ENCODE measurements at places on chromosomes 4 and X. TPM values are rescaled to one million over a fixed set of nuclear protein-coding genes. Genes with fewer than 3 reads are reported as not detected.

ANKRD50 gene
- total RNA-seq = 149 TPM

HSFX3 gene
- not detected for total RNA-seq

LAMTOR3 gene
- total RNA-seq = 68.4 TPM

FGFBP2 gene
- total RNA-seq = 0.74 TPM

UPF3B gene
- total RNA-seq = 3.7 TPM

TMEM156 gene
- 0.74 TPM for total RNA-seq

PDGFRA gene
- 254 TPM for total RNA-seq

NXF2B gene
- not detected for total RNA-seq

DNA sequence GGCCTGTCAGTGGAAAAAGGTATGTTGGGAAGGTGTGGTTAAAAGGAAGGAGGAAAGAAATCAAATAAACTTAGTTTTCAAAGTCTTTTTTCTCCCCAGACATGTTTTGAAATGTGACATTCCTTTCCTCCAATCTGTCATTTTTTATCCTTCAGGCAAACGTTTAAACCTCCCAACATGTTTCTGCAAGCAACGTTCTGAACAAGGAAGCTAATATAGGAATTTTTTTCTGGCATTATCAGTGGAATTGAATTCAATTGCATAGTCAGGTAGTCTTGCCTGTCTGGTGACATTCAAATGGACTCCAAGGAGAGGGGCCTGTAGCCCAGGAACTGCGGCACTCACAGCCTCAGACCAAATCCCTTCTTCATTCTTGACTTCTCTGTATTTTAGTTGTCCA lies 30.0 kb upstream of the RASSF6 start:
- no peak for DNase-seq

DNA sequence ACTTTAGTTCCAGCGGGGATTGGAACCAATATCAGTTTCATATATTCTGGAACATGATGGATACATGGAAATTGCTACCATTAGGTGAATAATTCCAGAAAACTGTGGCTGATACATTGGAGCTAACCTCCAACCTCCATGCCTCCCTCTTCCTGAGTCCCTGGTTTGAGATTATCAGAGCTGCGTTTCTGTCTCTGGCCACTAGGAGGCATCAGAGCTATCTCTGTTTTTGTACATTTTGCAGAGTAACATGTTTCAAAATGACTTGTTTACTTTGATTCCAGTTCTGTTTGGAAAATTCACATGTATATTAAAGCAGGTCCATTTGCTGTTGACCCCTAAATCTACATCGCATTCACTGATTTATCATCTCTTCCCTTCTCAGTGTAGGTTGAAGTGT lies 2.4 kb upstream of the RAB40AL start:
- DNase-seq = no peak

- no peak for DNase-seq
Observed at GRCh38 chr4:22417408-22417807, 98.5 kb downstream of the ADGRA3 start.

DNA sequence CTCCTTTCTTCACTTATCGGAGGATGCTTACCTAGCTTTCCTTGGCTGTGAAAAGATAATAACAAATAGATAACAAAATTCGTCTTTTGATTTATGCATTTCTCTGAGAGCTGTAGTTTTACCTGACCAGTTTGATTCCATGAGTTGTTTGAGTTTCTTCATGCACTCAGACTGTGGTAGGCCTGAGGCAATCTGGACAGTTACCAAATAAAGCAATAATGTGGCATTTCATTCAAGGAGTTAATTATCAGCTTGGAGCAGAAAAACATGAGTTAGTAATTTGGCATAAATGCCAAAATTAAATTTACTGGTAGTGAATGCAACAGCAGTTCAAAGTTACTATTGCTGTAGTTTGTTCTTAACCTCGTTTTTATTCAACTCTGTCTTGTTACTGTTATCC lies 53.5 kb downstream of the FABP2 start:
- DNase-seq = no peak

DNA sequence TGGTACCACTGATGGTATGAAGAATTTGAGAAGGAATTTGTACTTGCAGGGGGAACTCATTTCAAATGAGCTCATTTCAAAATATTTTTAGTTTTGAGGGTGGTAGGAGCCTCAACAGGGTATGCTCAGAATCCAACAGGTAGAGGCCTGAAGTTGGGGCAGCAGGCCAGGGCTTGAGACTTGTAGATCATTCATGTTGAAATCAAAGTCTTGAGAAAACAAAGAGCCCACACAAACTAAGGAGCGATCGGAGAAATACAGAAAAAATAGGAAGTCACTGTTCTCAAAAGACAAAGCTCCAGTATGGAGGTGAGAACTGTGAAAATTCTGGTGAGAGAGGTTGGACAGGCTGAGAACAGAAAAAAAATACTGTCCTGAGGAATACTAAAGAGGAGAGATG lies 979 bp upstream of the SLC9A6 start:
- DNase-seq = no peak

GRCh38 chr4:71974681-71975080 lies 57.1 kb upstream of the NPFFR2 start:
- no peak for DNase-seq

- DNase-seq = no peak
Observed at GRCh38 chr4:68245594-68245993, at the start of gene TMPRSS11B. TSS of gene TMPRSS11B (minus strand) at chr4:68245694. CDS start at chr4:68245558, 136 bp downstream.

- DNase-seq = no peak
Observed at GRCh38 chr4:71212216-71212615, 126.6 kb upstream of the SLC4A4 start.

DNA sequence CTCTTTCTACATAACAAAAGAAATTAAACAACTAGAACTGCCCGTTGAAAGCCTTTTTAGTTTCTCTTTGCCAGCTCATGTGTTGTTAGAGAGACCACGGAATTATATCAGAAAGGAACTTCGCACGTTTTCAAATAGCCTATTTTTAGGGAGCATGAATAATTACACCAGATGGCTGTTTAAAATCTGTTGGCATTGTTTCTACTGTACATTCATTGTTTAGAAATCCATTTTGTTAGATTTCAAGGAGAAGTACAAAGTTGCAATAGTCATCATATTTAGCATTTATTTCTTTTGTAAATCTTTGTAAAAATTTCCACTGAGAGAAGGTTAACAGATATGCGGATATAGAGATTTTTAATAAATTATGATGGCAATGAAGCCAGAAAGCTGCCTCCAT lies 403.0 kb upstream of the HS3ST1 start:
- DNase-seq = no peak

GRCh38 chr4:17260166-17260907 lies 251.6 kb downstream of the QDPR start:
- DNase-seq = no peak

DNA sequence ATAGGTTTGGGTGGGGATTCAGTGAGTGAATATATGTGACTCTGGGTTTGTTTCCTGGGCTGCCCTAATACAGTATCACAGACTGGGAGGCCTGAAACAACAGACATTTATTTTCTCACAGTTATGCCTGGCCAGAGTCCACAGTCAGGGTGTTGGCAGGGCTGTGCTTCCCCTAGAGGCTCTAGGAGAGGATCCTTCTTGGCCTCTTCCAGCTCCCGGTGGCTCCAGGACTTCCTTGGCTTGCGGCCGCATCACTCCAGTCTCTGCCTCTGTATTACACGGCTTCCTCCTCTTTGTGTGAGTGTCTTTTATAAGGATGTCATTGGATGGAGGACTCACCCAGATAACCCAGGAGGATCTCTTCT lies 5.2 kb upstream of the JAKMIP1 start:
- DNase-seq = no peak

DNA sequence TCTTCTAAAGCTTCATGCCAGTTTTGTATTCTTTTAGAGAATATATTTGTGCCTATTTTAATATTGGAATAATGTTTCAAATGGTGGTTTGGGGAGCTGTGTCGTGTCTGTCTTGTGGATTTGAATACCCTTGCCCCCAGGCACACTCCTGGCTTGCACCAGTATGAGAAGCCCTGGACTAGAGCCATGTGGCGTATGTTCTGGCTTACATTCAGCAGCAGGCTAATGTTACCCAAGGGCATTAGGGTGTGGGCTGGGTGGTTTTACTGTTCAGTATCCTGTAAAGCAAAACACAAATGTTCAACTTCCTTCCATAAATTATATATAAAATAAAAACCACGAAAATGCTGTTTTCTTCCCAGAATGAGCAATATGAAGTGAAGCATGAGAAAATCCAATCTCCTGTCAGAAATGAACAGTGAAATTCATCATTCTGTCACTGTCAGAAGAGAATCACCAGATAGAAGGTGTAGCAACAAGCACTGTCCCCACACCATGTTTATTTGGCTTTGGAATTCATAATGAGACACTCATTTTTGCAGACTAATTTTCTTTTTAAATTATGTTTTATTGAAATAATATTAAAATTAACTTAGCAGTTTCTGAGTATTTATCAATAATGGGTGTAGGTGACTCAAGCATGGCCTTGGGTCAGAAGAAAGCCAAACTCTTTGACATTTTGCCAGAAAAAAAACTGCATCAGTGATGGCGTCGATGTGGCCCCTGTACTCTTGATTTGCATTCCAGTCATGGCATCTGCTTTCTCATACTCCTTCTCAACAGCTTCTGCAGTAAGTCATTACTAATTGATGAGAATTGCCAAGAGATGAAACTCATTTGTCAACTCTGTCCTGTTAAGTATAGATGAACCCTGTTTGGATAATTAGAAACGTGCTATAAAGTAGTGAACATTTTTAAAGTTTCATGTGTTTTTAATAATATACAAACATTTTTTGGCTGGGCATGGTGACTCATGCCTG lies 43.8 kb downstream of the WWC2 start:
- DNase-seq = no peak
